Substantia nigra (tissue), 51 donors: ENCODE measurements at places on chromosomes 3 and 15.

GRCh38 chr3:104764496-104764895 is 602.2 kb upstream of the ALCAM start:
- DNase-seq: no peak

- DNase-seq: no peak
Observed at GRCh38 chr3:4972652-4973643, 6.3 kb upstream of the BHLHE40 start.

GRCh38 chr3:79845546-79845945 is 77.7 kb upstream of the ROBO1 start:
- DNase-seq: no peak

DNA sequence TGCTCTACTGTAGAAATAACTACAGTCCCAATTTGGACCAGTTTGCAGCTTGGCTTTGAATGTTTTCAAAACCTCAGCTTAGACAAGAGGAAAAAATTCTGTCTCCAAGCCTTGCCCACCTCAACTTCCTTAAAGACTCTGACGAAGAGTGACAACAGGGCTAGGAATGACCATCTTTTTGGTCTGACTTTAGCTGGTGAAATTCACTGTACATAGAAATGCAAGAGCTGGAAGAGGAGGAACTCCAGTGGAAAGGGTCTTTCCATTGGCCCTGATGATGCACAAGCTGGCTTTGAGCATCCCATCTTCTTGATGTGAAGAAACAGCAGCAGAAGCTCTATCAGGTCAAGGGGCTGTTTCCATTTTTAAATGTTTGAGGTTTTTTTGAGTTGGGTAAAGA is 22.7 kb upstream of the SH3BP5 start:
- no peak for DNase-seq

GRCh38 chr3:140953028-140953960 is 11.7 kb downstream of the SLC25A36 start:
- DNase-seq: no peak

- DNase-seq: no peak
Observed at GRCh38 chr15:25799906-25800700, 63.0 kb downstream of the ATP10A start.

DNA sequence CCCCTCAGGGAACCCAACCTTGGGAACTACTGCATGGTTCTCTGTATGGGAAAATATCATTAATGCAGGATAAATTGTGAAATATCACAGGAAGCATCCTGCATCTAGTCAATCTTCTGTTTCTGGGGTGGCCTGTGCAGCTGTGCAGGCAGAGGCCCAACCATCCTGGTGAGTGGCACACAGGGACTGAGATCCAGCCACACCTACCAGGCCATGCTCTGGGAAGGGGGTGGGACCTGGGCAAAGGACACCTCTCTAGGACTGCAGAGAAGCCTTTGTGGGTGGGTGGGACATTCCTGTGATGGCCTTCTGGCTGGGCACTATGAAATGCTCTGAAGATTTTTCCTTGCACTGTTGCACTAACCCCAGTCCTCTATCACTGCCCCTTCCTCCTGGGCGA is 26.8 kb downstream of the CCRL2 start:
- no peak for DNase-seq

- peak; percentile 16 for DNase-seq
Observed at GRCh38 chr3:55571913-55572312, 84.8 kb upstream of the WNT5A start.

- DNase-seq: no peak
Observed at GRCh38 chr3:49667701-49668413, 6.3 kb upstream of the APEH start.

DNA sequence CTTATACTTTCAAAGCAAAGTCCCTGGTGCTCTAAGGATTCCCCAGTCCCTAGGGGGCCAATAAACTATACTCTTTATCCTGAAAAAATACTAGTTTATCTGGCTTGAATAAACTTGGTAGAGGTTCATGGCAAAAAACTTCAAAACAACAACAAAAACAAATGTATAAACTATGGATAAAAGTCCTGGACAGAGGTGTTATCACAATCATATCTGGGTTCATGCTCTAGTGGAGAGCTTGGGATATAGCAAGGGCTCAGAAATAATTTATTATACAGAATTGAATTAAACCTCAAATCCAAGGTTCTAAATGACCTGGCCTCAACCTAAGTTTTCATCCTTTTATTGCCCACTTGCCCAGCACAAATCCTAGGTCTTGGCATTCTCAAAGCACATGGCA is 98.6 kb upstream of the TRIM42 start:
- DNase-seq: no peak

DNA sequence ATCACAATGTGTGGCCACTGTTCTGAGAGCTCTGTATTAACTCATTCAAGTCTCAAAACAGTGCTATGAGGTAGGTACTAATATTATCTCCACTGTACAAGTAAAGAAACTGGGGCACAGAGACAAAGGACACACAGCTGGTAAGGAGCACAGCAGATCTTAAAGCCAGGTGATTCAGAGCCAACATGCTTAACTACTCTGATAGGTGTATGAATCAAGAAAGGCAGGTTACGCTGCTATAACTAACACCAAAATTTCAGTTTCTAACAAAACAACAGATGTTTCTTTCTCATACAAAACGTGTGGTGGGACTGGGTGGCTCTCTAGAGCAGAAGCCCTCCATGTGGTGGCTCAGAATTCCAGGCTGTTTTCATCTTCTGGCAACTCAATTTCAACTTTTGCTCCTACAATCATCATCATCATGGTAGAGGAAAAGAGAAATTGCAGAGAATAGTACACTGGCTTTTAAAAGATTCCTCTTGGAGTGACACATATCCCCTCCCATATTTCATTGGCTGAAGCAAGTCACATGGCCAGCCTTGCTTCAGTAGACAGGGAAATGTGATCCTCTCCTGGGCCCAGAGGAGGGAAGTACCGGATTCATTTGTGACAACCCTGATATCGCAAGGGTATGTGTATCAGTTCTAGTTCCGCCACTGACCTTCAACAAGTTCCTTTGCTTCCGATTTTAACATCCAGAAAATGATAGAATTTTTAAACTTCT is 126.2 kb upstream of the PTX3 start:
- DNase-seq: no peak

GRCh38 chr3:138072796-138073195 is 42.6 kb downstream of the DZIP1L start:
- DNase-seq: no peak

GRCh38 chr15:28456476-28457395 is 76.0 kb downstream of the GOLGA8G start:
- no peak for DNase-seq

DNA sequence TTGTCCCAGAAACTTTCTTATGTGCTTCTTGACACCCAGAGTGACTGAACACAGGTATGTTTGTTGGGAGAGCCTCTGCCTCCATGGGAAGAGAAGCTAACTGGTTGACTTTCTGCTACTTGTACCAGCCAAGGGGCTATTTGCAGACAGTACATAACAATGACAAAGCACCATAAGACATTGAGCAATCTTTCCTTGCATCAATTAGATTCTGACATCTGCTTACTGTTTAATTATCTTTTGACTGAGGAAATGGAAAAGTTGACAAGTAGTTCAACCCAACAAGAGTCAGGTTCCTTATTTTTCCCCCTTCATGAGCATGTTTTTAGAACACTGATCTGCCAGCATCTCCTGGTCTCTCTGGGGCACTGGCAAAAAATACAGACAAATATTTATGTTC is 157.7 kb downstream of the RPLP1 start:
- no peak for DNase-seq

DNA sequence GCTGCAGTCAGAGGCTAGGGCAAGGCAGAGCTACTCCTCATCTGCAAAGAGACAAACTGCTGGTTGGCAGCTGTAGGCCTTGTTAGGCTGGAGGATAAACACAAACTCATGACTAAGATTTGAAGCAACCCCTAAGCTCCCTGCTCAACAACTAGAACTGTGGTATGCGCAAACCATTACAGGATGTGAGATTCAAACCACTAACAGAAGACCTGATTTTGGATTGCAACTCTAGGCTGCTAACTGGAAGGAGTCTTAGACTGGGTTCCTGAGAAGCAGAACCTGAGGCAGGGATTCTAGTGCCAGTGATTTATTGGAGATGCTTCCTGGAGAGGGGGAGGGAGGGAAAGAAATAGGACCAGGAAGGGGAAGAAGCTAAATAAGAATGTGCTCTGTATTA is 22.5 kb downstream of the CCR4 start:
- DNase-seq: no peak

DNA sequence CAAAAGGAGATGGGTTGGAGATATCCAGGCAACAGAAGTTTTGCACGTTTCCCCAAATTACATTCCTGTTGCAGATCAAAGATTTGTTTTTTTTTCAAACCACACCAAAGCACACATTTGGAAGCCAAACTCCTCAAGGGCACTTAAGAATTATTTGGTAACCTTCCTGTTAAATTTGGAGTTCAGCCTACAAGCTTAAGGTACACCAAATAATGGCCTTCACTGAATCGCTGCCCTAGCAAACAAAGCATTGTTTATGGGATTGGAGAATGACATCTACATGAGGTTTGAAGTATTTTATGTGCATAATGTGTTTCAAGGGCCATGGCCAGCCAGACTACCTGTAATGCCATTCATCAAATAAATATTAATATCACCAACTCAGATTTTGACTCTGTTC is 357.9 kb downstream of the RORA start:
- DNase-seq: no peak

- no peak for DNase-seq
Observed at GRCh38 chr15:31262901-31263671, 63.5 kb upstream of the KLF13 start.

DNA sequence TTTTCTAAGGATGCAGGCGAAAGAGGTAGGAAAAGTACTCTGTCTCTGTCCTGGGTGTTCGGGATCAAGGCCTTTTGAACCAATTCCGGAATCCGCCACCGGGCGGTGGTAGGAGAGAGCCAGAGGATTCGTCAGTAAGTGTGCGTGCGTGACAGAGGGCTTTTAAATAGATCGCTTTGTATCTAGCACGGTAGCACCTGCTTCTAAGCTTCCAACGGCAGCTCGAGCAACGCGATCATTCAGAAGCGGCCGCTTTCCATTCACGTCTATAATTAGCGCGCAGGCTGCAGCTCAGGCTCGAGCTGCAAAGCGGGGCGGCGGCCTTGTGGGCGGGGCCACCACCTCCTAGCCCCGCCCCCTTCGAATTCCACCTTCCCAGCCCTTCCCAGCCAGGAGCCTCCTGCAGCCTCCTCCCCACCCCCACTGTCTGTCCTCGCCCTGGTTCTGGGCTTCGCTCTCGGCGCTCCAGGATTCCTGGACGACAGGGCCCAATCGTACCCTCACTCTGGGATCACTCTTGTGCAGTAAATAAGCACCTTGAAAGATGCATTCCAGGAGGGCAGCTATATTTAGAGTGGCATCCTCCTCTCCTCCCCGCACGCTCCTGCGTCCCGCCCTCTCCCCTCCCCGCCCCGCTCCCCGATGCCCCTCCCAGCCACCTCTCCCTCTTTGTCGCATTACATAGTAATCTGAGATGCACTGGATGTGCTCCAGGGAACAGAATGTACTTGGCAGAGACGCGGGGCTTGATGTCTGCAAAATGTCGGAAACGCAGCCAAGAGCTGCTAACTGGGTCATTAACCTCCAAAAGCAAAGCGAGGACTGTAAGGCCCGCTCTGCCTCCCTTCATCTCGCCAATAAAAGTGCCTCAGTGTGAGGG is 224.1 kb upstream of the TPRG1 start:
- DNase-seq: peak; percentile 90

- DNase-seq: peak; percentile 3
Observed at GRCh38 chr3:71069797-71070196, 513.7 kb downstream of the FOXP1 start.

- no peak for DNase-seq
Observed at GRCh38 chr3:29178809-29179793, 101.8 kb upstream of the RBMS3 start.

- DNase-seq: no peak
Observed at GRCh38 chr15:57384816-57385215, 8.5 kb downstream of the CGNL1 start.

GRCh38 chr3:63193647-63194046 is 84.5 kb upstream of the SYNPR start:
- DNase-seq: no peak

DNA sequence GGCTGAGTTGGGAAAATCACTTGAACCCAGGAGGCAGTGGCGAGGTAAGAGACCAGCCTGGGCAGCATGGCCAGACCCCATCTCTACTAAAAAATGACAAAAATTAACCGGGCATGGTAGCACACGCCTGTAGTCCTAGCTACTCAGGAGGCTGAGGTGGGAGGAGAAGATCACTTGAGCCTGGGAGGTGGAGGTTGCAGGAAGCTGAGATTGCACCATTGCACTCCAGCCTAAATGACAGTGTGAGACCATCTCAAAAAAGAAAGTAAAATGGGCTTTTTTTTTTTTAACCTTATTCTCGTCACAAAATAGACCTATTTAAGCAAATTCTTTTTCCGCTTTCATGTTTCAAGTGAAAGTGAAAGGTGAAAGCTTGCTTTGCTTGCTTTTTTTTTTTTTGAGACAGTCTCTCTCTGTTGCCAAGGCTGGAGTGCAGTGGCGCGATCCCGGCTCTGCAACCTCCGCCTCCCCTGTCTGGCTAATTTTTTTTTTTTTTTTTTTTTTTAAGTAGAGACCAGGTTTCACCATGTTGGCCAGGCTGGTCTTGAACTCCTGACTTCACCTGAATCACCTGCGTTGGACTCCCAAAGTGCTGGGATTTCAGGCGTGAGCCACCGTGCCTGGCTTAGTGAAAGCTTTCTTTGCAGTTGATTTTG is 3.6 kb downstream of the PDIA3 start:
- DNase-seq: no peak

- no peak for DNase-seq
Observed at GRCh38 chr3:100316641-100317069, 17.9 kb upstream of the NIT2 start.

DNA sequence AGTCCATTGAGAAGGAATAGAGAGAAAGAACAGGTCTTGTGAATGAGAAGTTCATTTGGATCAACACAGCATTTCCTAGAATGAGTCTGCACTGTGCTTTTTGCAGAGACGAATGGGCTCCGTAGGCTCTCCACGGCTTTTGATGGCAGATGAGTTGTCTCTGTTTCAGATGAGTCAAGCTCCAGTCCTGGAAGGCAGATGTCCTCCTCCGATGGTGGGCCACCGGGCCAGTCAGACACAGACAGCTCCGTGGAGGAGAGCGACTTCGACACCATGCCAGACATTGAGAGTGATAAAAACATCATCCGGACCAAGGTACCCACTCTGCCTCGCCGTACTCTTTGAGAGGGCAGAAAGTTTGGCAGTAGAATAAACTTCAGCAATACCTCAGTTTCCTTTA is 70.5 kb downstream of the SIDT1 start:
- DNase-seq: no peak

DNA sequence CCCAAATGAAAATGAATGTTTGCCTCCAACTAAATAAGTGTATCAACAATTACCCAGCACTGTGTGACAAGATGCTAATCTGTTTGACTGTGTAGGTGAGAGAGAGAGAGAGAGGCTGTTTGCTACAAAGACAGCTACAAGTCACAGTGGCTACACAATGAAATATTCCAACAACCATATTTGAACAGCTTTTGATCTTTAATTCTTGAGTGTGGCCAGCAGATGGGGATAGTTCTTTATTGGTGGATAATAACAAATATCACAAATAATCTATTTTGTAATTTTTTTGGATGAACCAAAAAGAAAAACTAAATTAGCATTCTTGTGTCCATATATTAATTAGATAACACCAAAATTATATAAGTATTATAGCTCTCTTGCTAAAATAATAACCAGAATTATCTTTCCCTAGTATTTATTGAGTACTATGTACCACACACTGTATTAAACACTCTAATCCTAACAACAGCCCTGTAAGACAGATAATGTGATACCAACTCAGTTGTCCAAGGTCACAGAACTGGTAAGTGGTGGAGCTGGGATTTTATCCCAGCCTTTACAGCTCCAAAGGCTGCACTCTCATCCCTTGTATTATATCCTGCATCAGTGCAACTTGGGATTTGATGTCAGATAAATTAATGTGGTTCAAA is 61.9 kb upstream of the C3orf80 start:
- no peak for DNase-seq

GRCh38 chr15:45128971-45129639 is 574 bp downstream of the DUOXA1 start:
- DNase-seq: no peak
